ENCODE measurements at places on chromosomes 7 and 10. TPM values are rescaled to one million over a fixed set of nuclear protein-coding genes. Genes with fewer than 3 reads are reported as not detected.

Gene NYAP1
- total RNA-seq, result 0.98 TPM

Gene EIF4EBP2
- 13.4 TPM for total RNA-seq

Gene MMD2
- not detected for total RNA-seq

Gene WDR86
- total RNA-seq, result 0.17 TPM

Gene SPDYE16
- not detected for total RNA-seq

Gene SKIDA1
- 1.6 TPM for total RNA-seq

Gene SPDYE2
- total RNA-seq, result not detected

Gene LOXL4
- 1.3 TPM for total RNA-seq

Gene PRXL2A
- total RNA-seq, result 40.7 TPM

Gene OR6V1
- not detected for total RNA-seq

Gene SPDYE6
- total RNA-seq, result not detected

Gene IFIT5
- 7.3 TPM for total RNA-seq

Gene SHTN1
- total RNA-seq, result 33.1 TPM

Gene IDI2
- total RNA-seq, result not detected

Gene NEBL
- total RNA-seq, result 3.9 TPM

Gene ASAH2B
- 3.6 TPM for total RNA-seq

Gene HOXA10
- 9.0 TPM for total RNA-seq

Gene PIP
- not detected for total RNA-seq

Gene INTS1
- 50.1 TPM for total RNA-seq

Gene STEAP1
- 13.4 TPM for total RNA-seq

Gene CYP2E1
- not detected for total RNA-seq

Gene SFMBT2
- total RNA-seq, result 12.2 TPM

Gene ALDH18A1
- 51.7 TPM for total RNA-seq

Gene CARD11
- total RNA-seq, result 1.4 TPM
